CD8-positive, alpha-beta memory T cell (primary cell): ENCODE measurements at places on chromosomes 3 and 15. TPM values are rescaled to one million over a fixed set of nuclear protein-coding genes. Genes with fewer than 3 reads are reported as not detected.

DNA sequence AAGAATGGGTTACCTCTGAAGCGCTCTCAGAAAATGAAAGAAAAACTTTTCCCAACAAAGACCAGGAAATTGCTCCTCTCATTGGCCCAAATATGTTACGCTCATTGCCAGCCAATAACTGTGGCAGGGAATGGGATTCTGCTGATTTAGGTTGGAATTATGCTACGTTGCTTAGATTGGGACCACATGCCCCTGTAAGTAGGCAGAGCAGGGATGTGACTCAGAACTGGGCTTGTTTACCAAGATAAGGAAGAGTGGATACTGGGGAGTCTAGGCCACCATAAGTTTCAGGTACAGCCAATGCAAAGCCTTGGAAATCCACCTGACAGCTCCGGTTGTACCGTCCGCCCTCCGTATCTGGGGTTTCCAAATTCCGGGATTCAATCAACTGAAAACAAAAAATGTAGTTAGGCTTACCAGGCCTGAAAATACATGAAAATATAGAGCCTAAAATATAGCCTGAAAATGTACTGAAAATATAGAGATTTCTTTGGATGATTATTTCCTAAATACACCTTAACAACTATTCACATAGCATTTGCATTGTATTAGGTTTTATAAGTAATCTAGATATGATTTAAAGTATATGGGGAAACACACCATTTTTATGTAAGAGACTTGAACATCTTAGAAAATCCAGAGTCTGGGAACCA, 1.5 kb upstream of the TCF12 start:
- DNase-seq: no peak

DNA sequence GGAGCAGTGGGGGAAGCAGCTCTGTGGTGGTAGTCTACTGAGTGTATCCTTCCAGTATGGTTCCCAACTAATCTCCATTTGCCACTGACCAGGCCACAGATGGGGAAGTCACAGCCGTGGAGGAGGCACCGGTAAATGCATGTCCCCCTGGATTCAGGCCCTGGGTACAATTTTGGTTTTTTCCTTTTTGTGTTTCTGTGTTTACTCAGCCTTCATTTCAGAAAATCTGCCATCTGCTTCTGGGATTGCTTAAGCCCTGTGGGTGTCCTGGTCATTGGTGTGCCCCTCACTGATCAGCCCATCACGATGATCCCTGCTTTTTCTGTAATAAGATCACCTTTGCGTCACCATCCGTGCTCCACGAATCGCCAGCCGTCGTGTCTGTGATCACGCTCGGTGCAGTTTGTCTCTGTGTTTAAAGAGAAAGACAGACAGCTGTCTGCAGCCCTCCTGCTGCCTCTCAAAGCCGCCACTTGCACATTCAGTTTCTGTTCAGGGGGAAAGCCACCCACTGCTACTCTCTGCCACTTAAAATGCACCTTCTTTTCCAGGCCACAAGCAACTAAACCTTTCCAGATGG, 68.9 kb downstream of the DNASE1L3 start:
- DNase-seq: no peak

- no peak for DNase-seq
Observed at GRCh38 chr15:29410338-29410737, 140.7 kb upstream of the NSMCE3 start.

GRCh38 chr3:193945143-193945542, 190.8 kb upstream of the HES1 start:
- no peak for DNase-seq

- no peak for DNase-seq
Observed at GRCh38 chr3:87186608-87187159, 40.4 kb upstream of the CHMP2B start.

DNA sequence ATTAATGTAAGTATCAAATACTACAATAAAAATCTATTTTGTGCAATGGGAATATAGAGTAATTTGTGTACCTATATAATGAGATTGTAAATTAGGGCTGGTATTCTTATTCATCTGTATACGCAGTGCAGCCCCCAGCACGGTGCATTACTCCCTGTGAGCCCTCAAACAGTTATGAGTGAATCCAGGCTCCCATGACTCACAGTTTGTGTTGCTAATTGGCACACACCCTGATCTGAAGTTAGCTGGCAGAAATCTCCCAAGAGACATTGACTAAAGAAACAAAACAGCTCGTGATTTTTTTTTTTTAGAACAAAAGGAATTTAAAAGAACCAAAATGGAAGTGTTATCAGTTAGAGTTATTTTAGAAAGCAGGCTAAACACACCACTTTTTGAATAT, 15.7 kb downstream of the GK5 start:
- DNase-seq: no peak

GRCh38 chr3:84567796-84568195, 391.0 kb upstream of the CADM2 start:
- no peak for DNase-seq

DNA sequence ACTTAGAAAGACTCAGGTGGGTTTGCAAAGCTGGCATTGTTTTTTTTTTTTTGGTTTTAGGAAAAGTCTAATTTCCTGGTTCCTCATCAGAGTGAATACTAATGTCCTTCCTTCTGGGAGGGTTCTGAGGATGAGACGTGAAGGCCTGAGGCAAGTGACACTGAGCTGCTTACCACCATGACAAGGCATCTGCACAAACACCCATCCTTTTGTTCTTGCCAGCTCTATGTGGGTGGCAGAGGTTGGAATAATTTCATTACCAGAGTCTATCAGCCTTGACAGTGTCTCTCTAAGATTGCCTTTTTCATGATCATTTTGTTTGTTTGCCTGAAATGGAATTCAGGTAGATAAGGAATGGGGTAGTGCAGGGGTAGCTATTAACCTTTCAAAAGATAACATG, 17.1 kb downstream of the RTP4 start:
- no peak for DNase-seq

NPAP1 gene
- polyA plus RNA-seq: not detected
